ENCODE measurements at places on chromosomes 5 and 9.

- no peak for DNase-seq
These were observed 65.9 kb downstream of the GARNL3 start for GRCh38 chr9:127330501-127330900.

GRCh38 chr9:131629825-131630204 lies 84.5 kb downstream of the PRRT1B start:
- no peak for DNase-seq

GRCh38 chr9:89394412-89394811 lies 76.1 kb downstream of the SECISBP2 start:
- DNase-seq, result no peak

DNA sequence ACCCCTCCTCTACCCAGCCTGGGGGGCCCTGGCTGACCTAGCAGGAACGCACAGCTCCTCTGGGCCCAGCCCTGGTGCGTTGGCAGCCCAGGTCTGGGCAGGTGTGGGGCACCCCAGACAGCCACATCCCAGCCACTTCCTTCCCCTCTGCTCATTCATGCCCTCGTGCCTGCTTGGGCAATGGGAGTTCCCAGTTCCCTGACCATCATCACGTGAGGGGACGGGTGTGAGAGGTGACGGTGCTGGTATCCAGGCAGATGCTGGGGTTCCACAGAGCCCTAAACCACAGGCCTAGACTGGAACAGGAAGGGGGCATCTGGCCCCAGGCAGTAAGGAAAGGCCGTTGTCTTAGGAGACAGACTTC lies 8.4 kb downstream of the RALGDS start:
- DNase-seq, result no peak

DNA sequence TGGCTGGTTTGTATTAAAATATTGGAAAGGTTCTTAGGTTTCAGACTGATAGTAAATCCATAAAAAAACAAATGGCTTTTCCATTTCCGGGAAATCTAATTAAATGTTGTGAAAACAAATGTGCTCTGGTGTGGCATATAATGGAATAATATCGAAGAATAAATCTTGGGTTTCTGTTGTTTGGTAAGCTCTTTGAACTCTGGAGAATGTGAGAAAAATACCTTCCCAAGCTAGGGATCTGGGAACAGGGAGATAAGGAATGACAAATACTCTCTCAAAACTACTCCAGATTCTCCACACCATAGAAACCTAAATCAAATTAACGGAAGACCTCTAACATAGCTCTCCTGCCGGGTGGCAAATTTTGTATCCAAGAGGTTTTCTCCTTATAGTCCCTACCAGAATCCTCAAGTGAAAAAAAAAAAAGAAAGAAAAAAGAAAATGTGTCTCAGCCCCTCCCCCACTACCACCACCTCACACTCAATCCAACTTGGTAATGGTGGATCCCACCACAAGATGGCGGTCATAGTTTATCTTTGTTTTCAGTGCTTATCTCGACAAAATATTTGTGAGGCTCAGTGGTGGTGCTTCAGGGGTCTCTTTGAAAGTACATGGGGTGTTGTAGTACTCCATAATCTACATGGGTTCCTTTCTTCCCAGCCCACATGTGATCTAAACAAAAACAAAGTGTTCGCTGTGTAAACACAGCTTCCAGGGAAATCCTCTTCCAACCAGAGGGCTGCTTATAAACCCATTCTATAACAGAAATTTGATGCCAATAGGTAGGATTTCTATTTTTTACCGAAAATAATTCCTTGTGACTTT lies 54.5 kb upstream of the FST start:
- DNase-seq, result no peak

GRCh38 chr9:19173598-19174125 lies 46.4 kb upstream of the PLIN2 start:
- DNase-seq, result no peak

DNA sequence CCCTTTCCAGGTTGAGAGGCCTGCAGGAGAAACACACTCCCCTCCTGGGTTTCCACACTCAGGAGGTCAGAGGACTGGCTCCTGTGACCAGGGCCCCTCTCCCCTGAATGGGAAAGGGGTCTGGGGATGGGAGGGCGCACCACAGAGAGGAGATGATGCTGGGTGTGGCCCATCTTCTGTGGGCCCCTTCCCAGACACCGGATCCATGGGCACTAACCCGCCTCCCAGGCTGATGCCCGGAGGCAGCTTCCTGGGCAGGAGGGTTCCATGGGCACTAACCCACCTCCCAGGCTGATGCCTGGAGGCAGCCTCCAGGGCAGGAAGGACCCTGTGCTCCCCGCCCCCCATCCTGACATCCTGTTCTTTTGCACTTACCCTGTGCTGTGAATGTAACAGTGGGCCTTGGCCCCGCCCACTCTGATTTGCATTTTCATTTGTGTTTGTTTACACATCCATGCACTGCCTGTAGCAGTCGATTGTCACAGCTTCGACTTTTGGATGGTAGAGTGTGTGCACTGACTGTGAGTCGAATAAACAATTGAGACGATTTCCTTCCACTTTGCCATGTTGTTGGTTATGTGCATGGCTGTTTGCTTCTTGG lies 9.3 kb upstream of the DOLPP1 start:
- no peak for DNase-seq

DNA sequence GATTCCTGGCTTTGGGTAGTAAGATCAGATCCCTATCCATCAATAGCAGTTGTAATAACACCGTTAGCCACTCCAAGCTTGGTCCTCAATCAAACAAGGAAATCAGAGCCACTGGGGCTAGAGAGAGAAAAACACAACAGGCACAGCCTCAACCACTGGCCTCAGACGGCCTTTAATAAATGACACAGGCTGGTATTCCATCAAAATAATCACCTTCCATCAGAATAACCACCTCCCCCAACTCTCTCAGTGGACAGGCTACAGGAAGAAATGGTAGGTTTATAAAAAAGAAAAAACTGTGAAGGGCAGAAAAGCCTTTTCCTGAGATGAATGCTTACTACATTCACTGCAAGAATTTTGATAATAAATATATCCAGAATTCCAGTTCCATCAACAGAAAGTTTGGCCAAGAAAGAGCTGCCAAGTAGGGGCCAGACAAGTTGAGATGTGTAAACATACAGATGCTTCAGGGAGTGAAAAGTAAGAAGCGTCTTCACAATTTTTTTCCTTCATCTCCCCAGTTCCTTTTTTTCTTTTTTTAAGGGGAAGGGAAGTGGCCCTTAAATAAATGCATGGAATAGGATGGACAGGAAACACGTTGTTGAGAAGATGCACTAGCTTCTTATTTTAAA lies 5.5 kb downstream of the FOXD1 start:
- no peak for DNase-seq

DNA sequence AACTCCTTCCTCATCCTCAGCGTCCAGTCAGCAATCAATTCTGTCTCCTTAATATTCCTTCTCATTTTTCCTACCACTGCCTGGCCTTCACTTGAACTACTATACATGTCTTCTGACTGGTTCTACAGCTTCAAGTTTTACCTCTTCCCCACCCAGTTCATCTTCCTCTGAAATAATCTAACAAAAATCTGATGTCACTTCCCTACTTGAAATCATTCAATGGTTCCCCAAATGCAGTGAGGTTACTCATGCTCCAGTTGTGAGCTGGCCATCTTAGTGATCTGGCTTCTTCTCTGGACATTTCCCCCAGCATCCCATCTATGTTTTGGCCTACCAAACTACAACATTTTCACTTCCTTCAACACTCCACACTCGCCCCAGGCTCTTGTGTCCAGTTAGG lies 14.9 kb upstream of the TMEM267 start:
- no peak for DNase-seq

DNA sequence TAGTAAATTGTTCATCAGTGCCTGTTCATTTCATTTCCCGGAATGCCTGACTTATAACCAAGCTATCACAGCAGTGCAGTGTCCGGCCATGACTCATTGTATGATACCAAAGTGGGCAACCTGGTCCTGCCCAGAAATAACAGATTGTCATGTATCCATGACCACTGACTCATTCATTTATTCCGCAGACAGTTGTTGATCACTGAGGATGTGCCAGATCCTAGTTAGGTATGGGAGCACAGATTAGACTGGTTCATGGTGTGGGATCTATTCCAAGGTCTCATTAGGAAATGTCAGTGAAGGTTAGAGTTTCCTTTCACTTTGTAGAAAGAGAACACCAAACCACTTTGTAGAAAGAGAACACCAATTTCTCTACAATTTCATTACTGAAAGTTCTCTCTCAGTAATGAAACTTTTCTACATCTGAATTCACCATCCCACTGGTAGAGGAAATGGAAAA lies 8.7 kb downstream of the NREP start:
- DNase-seq, result no peak

DNA sequence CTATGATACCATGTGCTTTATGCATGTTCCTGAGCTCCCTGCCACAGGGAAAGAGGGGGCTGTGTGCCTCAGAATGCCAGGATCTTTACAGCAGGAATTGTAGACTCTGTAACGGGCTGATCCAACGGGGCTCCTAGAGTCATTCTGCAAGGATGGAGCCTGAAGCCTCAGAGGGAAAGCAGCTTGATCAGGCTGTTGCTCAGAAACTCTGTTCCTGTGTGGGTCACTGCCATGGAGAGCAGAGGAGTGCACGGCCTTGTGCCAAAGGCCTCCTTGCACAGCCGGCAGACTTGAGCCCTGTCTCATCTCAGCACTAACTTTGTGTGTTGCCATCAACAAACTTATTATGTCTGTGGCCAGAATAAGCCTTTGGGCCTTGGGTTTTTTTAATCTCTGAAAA lies 51.8 kb downstream of the AMBP start:
- no peak for DNase-seq

DNA sequence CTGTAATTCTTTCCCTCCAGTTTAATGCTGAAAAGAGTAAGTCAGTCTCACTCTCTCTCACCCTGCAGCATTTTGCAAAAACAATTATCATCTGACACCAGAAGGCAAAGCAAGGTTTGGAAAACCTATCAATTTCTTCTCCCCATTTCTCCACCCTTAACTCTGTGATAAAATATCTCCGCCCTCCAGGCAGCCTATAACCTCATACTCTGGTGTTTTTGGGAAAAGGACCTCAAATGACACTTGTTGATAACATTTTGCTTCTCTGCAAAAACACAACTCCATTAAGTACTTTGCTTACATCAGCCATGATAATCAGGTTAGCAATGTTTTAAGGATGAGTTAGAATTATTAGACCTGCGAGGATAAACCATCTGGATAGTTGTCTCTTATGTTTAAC lies 2.3 kb downstream of the ANKH start:
- DNase-seq, result no peak

DNA sequence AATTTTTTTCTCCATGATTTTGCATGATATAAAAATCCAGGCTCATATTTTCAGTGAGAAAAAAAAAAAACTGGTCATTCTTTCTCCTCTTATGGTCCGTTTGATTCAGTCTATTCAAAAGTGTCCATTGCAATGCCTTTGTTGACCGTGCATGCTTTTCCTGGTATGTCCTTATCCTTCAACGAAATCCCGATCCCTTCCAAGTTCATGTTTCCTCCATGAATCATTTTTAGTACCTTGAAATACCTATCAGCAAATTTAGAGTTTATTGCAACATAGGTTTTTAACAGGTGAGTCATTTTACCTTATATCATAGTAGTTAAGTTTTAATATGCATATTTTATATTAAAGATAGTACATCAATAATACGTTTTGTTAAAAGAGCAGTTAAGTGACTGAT lies 773.8 kb upstream of the CHD1 start:
- no peak for DNase-seq

DNA sequence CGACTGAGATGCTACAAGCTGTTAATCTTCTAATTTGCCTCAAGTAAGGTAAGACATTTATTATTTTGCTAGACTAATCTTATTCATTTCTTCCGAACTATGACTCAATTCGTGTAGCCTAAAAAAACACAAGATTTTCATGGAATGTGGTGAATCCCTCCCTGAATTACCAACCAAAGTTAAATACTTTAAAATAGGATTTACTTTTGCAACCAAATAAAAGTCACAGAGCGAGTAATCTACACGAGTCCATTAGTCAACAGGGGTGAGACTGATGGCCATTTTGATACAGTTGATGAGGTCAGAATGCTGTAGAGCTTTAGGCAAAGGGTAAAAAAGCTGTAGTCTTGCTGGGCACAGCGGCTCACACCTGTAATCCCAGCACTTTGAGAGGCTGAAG lies 13.1 kb upstream of the BNC2 start:
- DNase-seq, result no peak

GRCh38 chr5:109863752-109864151 lies 174.0 kb downstream of the MAN2A1 start:
- no peak for DNase-seq

DNA sequence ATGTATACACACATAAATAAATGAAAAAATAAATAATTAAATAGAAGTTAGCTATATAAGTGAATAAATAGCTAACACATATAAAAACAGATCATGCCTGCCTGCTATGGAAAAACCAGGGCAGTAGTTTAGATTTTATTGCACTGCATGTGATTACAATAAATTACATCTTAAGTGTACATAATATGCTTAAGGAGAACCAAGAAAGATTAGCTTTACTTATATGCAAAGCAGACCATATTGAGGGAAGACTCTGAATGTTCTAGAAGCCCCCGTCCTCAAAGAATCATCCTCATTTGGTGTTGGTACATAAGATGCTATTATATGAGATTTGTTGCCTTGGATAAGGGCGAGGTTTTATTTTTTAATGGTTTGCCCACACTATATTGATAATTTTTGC lies 5.9 kb upstream of the CTXN3 start:
- no peak for DNase-seq

GRCh38 chr9:115593587-115594091 lies 475.7 kb upstream of the TNC start:
- no peak for DNase-seq

DNA sequence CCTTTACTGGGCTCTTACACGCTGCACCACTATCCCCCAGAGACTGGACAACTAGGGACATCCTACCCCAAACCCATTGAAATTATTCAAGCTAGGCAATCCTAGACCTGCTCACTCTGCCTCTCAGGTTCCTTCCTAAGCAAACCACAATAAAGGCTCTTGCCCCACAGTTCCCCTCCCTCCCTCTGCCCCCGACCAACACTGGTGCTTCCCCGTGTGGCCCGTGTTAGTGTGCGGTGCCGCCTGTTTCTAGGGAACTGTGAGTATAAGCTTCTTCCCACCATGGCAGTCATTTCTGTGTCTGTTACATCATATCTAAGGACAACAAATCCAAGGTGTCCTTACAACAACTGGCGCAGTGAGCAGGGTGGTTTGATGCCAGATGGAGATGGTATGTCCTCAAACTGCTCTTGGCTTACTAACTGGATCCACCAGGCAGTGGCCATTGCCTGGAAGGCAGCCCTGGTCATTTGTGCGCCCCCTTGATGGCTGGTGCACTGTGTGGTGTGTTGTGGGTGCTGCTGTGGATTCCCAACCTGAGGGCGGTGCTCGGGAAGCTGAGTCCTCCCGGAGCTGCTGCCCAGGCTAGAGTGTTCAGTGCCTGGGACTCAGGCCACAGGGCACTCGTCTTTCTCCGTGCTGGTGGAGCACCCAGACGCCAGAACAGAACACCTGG lies 8.4 kb upstream of the MXD3 start:
- no peak for DNase-seq

DNA sequence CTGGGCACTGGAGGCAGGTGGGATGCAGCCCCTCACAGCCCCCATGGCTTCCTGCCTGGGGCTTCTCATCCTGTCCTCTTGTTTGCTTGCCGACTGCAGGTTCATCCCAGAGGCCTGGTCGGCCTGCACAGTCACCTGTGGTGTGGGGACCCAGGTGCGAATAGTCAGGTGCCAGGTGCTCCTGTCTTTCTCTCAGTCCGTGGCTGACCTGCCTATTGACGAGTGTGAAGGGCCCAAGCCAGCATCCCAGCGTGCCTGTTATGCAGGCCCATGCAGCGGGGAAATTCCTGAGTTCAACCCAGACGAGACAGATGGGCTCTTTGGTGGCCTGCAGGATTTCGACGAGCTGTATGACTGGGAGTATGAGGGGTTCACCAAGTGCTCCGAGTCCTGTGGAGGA lies 232.7 kb downstream of the ADAMTSL1 start:
- DNase-seq, result no peak
